ENCODE measurements at places on chromosomes 12 and 14.

GRCh38 chr12:68370006-68370590 is 37.9 kb upstream of the MDM1 start:
- no peak for DNase-seq

GRCh38 chr12:94872971-94873733 is 130.3 kb downstream of the NDUFA12 start:
- DNase-seq = no peak

DNA sequence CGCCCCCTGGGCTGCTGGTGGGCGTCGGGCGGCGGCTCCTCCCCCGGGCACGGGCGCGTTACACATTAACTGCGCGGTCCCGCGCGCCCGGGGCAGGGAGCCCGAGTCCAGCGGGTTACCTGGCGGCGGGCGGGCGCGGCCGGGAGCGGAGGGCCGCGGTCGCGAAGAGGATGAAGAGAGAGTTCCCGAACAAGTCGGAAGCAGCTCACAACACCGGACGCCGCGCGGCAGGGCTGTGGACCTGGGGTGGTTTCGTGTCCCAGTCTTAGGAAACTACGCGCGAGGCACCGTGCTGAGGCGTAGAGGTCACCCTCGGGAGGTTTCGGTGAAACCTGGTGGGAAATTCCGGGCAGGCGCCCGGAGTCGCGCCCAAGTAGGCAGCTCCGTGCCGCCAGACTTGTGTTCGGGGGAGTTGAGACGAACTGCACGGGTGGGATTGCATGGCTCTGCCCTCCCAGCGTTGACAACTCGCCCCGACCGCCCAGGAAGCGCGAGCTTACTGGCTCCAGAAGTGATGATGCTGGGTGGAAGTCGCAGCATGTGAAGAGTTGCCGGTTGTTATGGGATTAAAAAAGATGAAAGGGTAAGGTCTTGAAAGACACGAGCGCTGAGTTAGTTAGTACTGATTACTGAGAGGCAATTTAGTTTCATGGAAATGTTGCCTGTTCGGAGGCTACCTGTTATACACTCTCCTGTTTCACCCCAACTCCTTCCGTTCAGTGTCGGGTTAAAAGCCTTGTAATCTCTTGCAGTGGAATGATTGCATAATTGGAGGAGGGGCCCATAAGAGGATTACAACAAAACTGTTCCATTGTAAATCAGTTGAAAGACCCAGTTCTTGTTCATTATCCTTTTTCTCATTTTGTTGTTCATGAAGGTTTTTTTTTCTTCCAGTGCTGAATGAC is 879 bp downstream of the RAB3IP start:
- DNase-seq = peak; percentile 25

DNA sequence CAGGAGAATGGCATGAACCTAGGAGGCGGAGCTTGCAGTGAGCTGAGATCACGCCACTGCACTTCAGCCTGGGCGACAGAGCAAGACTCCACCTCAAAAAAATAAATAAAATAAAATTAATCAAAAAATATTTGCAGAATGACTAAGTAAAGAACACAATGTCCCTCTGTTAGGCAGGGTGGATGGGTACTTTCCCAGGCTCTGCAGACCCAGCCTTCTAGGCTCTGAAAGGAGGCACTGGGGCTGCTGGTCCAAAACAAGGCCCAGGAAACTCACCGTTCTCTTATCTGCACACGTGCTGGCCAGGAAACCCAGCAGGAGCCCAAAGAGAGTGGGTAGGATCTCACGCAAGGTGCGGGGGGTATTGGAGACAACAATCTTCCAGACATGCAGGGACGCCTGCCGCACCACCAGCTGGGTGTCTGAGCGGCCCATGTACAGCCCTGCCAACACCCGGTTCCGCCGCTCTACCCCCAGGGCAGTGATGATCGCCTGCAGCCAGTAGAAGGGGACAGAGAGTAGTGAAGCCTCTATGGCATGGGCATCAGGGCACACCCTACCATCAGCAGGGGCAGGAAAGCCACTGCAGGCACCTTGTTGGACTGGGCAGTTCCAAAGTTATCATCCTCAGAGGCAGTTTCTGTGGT is 25.8 kb upstream of the RAB35 start:
- no peak for DNase-seq

- no peak for DNase-seq
Observed at GRCh38 chr12:117402363-117402762, 40.9 kb upstream of the NOS1 start.

- DNase-seq = no peak
Observed at GRCh38 chr14:73613419-73613963, 1.2 kb downstream of the ACOT6 start.

DNA sequence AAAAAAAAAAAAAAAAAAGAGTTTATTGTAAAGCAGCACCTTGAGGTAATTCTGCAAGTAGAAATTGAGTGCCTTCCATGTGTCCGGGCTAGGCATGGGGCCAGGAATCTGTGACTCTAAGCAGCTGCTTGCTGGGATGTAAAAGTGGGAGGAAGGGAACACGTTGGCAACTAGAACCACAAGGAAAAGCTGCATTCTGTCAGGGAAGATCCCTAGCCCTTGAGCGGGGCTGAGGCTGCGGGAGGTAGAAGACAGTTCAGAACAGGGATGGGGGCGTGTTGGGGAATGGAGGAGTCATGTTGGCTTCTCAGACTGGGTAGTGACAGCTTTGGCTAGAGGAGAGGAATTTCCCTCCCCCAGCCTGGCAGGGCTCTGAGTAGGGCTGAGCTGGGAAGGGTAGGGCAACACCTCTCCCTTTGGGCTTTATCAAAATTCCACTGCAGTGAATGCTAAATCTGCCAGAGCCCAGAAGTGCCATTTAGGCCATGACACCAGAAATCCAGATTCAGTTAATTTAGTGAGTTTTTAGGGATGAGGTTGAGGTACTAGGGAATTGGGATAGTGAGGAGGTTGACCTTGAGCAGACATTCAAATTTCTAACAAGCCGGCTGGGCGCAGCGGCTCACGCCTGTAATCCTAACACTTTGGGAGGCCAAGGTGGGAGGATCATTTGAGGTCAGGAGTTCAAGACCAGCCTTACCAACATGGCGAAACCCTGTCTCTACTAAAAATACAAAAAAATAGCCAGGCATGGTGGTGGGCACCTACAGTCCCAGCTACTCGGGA is 3.4 kb upstream of the TRAFD1 start:
- peak; percentile 88 for DNase-seq

GRCh38 chr12:53179687-53180219 is 769 bp upstream of the ZNF740 start:
- DNase-seq = no peak

DNA sequence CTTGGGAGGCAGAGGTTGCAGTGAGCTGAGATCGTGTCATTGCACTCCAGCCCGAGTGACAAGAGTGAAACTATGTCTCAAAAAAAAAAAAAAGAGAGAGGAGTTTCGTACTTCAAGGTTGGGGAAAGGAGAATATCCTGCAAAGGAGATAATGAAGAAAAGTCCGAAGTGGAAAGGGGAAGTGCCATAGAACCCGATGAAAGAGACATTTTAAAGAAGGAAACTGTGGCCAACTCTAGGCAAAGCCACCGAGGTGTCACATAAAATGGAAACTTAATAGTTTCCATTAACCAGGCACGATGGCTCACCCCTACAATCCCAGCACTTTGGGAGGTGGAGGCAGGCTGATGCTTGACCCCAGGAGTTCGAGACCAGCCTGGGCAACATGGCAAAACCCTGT is 15.0 kb upstream of the LTBP2 start:
- no peak for DNase-seq

- peak; percentile 12 for DNase-seq
Observed at GRCh38 chr12:126974779-126975178, 1292.2 kb upstream of the TMEM132C start.

DNA sequence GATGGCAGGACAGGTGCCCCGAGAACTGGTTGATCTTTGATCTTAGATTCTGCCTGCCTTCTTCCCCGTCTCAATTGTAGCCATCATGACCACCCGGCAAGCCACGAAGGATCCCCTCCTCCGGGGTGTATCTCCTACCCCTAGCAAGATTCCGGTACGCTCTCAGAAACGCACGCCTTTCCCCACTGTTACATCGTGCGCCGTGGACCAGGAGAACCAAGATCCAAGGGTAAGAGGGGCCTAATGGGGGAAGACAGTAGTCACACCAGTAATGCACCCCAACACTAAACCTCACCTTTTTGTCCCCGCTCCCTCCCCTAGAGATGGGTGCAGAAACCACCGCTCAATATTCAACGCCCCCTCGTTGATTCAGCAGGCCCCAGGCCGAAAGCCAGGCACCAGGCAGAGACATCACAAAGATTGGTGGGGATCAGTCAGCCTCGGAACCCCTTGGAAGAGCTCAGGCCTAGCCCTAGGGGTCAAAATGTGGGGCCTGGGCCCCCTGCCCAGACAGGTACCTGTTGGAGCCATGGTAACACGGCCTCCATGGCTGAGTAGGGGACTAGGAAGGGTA is 556 bp downstream of the TROAP start:
- no peak for DNase-seq

DNA sequence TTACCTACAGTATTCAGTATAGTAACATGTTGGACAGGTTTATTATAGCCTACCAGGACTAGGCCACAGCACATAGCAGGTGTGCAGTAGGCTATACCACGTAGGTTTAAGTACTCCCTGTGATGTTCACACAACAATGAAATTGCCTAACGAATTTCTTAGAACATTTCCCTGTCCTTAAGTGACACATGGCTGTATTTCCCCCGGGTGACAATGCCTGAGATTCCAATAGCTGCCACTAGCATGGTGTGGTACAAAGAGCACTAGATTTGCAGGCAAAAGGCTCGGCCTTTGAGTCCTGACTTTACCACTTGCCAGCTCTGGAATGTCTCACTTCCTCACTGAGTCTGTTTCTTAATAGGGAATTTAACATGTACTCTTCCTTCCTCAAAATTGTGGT is 19.7 kb downstream of the PTPN21 start:
- no peak for DNase-seq

- DNase-seq = no peak
Observed at GRCh38 chr14:32286602-32287001, 42.5 kb upstream of the AKAP6 start.

DNA sequence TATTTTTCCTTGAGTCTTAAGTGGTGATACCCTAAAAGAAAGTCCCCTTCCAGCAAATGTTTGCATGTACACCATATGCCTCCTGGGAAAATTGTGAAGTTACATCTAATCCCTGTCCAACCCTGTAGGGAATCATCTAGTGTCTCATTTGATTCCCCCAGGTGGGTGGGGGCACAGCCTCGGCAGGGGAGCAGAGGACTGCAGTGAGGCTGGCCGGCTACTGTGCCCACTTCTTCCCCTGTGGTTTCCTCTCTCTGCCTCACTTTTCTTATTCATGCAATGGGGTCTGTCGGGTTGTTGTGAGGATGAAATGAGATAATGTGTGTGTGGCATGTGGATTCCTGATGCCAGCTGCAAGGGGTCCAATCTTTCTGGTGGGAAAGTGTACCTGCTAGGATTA is 6.0 kb downstream of the PAPLN start:
- DNase-seq = no peak

DNA sequence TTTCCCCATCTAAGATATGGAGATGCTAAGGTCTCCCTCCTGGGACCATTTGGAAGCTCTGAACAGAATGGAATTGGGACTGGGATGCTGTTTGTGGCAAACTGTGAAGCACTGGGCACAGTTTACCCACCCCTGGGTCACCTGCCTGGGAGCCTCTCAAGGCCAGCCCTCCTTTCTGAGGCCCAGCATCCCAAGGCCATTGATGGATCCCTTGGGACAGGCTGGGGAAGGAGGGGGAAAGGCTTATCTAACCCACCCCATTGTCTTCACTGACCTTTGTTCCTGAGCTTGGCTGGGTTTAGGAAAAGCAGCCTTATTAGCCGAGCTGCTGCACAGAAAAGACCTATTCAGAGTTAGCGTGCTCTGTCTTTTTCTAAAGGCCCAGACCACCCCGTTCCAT is 5.2 kb downstream of the CCDC85C start:
- no peak for DNase-seq

DNA sequence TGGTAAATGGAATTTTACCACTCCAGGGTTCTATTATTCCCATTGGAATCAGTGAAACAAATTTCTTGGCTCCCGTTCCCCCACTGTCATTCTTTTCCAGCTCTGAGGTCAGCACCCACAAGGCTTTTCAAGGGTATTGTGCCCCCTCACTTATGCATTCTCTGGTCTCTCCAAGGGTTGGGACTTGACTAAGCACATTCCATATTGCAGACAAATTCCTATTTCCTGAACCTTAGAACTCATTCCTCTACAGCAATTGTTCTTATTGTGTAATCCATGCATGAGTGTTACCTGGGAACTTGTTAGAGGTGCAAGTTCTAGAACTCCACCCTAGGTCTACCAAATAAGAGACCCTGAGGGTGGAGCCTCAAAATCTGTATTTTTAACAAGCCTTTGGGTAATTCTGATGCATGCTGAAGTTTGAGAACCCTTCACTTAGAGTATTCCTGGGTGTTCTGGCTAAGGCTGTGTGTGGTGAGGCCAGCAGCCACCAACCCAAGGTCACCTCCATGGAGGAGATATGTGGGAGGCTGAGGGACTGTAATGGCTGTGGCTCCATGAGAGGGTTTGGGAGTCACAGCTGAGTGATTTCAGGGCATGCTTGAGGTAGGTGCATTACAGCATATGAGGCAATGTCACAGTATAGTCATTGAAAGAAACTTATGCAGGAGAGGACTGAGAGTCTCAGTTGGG is 150.9 kb downstream of the TTC6 start:
- no peak for DNase-seq

DNA sequence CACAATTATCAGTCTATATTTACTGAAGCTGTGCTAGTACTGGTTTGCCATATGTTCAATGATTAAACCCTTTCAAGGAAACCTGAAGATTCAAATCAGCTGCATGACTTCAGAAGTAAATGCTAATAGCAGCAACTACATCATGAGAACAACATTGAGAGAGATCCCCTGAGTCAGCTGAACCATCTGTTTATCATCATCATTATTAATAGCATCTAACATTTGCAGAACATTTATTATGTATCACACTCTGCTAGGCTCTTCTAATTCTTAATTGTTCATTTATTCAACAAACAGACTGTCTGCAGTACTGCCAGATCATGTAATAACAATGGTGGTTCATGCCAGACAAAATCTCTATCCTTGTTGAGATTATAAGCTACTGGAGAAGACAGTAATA is 157.4 kb downstream of the KLHL28 start:
- DNase-seq = no peak

DNA sequence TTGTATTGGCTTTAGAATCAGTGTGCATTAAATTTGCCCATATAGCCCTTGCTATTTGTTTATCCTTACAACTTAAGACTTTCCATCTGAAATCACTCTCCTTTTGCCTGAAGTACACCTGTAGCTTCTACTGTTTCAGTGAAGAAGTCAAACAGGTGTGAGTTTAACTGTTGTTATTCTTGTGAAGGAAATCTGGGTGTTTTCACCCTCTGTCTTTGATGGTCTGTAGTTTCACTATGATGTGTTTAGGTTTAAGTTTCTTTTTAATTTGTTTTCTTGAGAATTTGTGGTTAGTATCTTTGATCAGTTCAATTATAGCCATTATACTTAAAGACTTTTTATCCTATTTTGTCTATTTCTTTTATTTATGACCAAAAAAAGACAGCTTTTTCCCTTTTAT is 68.9 kb upstream of the BBS10 start:
- DNase-seq = no peak

DNA sequence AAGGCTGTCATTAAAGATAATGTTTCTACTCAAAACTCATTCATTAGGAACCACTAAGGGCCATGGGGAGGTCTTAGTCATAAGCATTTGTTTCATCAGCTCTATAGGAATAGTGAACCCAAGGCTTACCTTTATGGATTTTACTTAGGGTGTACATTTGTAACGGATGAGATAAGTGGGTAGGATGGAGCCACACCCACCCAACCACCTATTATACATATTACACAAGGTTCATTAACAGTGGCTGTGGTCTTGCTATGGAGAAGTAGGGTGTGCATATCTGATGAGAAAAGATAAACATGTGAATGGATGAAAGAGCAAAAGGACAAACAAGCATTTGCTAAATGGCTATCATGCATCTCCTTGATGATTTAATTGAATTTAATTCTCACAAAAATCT is 39.6 kb upstream of the ITPR2 start:
- DNase-seq = no peak
